Endothelial cell (in vitro differentiated cells): ENCODE measurements at places on chromosomes 16 and 17. TPM values are rescaled to one million over a fixed set of nuclear protein-coding genes. Genes with fewer than 3 reads are reported as not detected.

The HOXB9 gene
- total RNA-seq = 0.49 TPM

DNA sequence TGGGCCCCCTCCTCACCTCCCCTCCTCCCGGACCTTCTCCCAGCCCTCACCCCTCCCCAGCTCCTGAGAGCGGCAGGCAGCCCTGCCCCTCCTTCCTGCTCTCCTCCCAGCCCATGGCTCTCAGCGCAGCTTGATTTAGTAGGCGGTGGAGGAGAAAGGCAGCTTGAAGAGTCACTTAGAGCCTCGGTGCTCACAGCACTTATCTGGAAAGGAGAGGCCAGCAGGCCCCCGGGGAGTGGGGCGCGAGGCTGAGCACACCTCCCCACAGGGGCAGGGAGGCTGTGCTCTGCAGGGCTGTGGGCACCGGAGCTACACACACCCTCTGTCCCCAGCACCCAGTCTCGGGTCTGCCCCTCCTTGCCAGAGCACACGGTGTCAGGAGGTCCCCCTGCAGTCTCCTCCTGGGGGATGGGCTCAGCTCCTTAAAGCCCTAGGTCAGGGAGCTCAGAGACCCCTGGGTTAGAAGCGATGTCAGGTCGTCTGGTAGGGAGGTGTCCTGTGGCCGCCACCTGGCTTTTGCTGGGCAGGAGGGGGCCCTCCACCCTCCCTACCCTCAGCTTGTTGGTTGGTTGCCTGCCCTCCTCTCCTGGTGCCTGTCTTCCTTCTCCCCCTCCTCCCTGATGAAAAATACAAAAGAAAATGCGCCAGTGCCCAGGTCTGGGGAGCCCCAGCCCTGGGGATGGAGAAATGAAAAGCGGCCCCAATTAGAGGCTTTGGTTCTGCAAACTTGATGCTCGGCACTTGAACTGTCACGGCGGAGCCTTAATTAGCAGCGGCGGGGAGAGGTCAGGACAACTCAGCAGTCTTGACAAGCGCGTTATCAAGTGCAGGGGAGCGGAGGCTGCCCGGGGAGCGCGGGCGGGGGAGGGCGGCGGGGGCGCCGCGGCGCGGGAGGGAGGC lies 151.1 kb upstream of the GSE1 start:
- no peak overlapping the region for H3K4me3 ChIP-seq
- peaks cover 19% of the 10 kb centered on the region for H3K27me3 ChIP-seq
- no peak for DNase-seq
- no peak overlapping the region for H3K27ac ChIP-seq

DNA sequence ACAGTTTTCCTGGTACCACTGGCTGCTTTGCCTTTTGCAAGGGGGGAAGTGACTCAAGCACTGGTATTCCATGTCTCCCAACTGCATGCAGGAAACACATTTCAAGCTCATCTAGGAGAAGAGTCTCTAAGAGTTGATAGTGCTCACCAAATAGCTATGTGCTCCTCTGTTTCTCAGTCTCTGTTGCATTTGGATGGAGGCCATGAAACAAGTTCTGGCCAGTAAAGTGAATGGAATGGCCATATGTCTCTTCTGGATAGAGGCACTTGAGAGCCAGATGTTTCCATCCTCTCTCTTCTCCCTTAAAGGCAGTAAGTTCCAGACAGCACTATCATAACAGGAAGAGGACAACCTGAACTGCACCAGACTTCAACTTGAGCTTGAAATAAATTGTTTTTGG lies 60.6 kb downstream of the C16orf82 start:
- H3K4me1 ChIP-seq = no peaks in the 10 kb centered on the region
- H3K27me3 ChIP-seq = peaks cover 4% of the 10 kb centered on the region
- no peak overlapping the region for H3K4me3 ChIP-seq
- H3K27ac ChIP-seq = no peak overlapping the region
- DNase-seq = no peak

DNA sequence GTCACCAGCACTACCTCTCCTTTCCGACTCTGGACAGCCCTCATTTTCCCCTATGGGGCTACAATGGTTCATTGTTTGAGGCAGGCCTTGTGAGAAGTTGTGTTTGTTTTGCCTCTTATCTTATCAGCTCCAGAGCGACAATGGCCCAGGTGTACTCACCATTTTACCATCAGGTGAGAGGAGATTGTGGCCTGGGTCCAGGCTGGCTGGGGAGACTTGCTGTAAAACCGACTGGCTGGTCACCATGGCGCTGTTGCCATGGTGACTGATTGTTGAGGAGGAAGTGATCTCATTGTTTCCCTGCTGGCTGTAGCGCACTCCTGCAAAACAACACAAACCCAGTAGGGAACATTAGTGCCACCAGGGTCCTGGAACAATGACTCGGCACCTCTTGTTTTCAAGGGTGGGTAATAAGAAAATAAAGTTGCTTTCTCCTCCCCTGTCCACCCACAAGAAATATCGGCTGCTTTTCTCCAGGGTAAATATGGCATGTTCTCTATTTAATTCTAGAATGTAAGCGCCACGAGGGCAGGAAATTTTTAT lies 34.4 kb downstream of the HNF1B start:
- peak overlapping the region; percentile 42 for H3K4me3 ChIP-seq
- H3K27ac ChIP-seq = peak overlapping the region; percentile 99
- H3K4me1 ChIP-seq = peaks cover 17% of the 10 kb centered on the region
- no peaks in the 10 kb centered on the region for H3K36me3 ChIP-seq
